Cortex of kidney (tissue), 1 donor: ENCODE measurements at places on chromosomes 2 and 18.

DNA sequence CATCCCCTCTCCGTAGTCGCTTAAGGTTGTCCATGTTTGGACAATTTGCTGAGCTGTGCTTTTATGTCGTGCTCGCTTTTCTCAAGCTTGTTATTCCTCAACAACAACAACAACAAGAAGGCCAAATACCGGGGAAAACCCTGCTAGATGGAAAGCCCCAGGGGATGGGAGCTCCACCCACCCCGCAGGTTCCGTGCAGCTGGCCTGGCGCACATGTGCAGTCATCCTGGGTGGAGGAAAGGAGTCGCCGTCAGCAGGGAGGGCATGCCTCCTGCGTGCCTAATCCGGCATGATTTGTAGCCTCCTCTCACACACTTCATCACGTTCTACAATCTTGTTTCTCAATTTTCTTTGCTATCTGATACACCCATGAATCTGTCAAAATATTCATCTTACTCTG lies 87.4 kb upstream of the SALL3 start:
- DNase-seq = no peak

DNA sequence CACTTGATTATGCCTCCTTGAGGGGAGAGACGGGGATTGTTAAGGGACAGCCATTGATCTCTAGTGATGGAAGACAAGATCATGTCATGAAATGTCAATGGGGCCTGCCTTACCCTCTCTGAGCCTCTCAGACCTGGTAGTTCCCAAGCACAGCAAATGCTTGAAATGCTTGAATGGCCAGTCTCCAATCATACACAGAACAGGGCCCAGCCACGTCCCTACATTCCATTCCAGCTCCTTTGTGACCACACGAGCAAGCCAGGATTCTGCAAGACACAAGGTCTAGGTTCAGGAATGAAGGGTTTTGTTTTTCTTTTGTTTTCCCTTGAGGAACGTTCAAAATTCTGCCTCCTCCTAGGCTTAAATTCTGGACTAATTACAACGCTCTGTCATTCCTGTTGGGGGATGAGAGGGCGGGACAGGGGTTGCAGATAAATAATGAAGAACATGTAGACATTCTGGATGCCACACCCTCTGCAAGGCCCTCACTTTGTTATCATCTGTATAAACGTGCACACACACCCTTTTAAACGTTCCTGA lies 98.1 kb upstream of the YPEL5 start:
- DNase-seq = no peak

GRCh38 chr2:69305166-69305565 lies 81.9 kb downstream of the GFPT1 start:
- DNase-seq = no peak

DNA sequence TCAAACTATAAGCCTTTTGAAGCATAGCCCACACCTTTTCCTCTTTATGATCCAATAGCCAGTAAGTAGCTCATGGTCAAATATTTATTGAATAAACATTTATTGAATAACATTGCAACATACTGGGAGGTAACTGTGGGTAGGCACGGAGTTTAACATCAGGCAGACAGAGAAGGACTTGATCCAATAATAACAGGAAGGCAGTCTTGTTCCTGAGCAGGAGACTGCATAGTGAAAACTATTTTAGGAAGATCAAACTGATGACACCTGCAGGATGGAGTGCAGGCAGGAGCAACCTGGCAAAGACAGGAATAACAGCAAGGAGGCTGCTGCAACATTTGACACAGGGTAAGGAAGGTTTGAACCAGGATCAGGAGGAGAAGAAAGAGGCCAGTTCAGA lies 3.1 kb upstream of the DCTN1 start:
- no peak for DNase-seq

- DNase-seq = no peak
Measured at GRCh38 chr2:214574084-214574781, 163.4 kb downstream of the VWC2L start.

GRCh38 chr2:59754011-59754735 lies 799.3 kb downstream of the BCL11A start:
- no peak for DNase-seq

- no peak for DNase-seq
Measured at GRCh38 chr18:52715991-52716390, 376.0 kb downstream of the DCC start.

DNA sequence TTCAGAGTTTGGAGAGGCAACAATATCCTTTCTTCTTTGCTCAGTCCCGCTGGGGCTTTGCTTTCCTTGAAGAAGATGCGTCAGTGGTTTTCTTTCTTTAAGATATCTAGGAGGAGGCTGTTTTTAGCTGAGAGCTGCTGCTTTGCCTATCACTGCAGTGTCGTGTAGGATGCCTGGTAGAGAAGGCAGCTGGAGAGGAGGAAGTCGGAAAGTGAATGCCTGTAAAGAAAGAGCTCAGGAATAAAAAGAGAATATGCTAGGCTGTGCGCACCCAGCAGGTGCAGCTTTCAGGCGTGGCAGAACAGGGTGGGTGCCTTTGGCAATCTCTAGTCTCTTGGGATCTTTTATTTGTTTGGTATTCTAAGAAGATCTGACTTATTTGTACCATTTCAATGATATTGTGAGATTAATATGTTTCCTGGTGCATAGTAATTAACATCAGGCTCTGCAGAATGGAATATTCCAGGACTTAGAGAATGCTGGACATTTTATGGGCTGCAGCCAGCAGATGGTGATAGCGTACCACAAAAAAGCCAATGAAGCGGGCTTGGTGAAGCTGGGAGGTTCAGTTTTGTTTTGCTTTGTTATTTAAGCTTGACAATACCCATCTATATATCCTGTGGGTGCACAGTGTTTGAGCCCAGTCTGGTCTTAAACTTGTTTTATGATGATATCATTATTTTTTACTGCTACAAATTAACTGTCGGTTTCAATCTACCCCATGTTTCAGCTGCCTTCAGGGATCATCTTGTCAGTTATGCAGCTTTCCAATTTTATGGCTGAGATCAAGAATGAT lies 34.9 kb downstream of the CAVIN2 start:
- no peak for DNase-seq

DNA sequence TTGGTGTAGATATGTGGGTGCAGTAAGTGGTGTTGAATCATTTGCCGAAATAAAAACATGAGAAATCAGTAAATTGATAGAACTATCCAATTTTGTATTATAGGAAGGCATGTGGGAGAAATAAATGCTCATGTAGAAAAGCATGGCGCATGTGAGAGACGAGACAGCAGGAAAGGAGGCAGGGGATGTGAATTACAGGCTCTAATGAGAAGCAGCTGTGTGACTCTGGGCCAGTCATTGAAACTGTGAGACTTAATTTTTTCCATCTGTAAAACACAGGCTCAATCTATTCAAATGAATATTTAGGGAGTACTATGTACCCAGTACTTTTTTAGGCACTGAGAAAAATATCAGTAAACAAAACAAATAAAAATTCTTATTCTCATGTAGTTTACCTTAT lies 42.6 kb upstream of the MAP3K20 start:
- DNase-seq = no peak
